ENCODE measurements at places on chromosomes 1 and 21.

DNA sequence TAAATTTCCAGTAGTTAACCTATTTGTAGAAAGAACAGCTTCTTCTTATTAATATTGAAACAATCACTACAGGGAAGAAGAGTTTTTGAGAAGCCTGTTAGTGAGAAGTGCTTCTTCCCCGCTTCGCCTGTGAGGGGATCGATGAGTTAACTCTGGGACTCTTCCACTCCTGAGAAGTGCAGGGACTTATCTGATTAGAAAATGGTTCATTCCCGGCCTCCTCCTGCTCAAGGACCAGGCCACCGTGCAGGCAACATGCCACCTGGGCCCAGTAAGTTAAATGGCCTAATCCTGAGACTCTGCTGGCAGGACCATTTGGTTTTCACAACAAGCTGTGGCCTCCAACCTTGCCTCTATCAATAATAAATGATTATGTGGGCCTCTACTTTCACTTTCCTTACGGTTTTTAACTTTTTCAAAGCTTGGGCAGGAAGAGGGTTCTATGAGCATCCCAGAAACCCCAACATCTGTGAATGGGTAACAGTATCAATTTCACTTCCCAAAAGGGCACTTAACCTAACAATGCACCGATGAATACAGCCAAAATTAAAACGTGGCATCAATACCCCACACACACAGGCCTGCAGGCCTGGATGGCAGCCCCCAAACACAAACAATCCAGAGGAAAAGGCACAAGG, 33.1 kb downstream of the SIPA1L2 start:
- DNase-seq = peak; percentile 15

DNA sequence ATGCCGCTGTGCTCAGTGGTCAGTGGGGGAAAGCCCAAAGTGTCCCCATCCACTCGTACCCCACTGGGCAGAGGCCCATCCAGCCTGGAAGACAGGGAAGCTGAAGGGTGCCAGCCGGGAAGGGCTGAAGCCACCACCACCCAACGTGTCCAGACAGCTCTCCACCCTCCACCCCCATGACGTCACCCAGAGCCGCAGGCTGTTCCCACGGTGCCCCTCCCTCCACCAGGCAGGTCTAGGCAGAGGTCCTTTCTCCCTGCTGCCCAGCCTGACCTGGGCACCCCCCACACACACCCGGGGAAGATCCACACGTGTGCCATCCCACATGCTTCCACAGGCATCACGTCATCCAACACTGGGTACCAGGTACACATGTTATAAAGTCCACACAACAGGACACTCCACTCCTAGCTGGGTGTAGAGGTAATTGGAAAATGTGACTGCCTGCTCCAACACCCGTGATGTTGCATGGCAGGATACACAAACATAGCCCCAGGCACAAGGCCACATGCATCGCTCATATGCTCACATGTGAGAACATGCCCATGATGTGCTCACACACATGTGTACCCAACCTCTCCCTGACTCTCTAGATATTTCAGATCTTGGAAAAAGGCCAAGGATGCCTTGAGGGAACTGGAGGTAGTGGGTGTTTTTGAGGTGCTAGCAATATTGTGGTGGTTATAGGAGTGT, 5.1 kb upstream of the ARHGAP30 start:
- no peak for DNase-seq

DNA sequence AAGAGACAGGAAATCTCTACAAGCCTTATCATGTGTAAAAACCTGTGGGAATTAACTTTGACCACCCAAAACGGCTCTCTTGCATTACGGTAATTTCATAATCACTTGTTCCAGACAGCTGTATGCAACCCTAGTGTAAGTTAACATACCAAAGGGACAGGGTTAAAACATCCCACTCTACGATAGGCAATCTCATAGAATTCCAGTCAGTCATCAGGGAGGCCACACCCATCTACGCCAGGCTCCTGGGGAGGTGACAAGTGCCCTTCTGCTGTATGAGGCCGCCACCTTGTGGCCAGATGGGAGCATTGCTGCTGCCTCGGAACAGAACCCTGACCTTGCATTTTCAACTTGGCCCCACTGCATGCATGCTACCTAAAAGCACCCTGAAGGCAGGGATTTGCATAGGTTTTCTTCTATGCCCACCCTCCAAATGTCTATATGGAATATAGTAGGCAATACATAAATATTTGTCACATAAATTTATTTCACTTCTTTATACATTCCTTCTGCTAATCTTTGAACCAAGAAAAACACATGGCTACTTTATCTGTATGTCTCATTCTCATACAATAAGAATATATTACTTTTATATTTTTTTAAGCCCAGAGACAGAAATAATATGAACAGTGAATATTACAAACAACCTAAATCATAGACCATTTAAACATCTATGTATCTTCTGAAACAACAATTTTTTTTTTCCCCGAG, 12.6 kb downstream of the HSF2BP start:
- peak; percentile 90 for DNase-seq

GRCh38 chr1:237858992-237859391, 31.7 kb downstream of the ZP4 start:
- DNase-seq = no peak

- DNase-seq = no peak
These were observed 22.7 kb downstream of the HTR6 start for GRCh38 chr1:19687414-19687813.

GRCh38 chr1:18978706-18979105, 22.2 kb upstream of the IFFO2 start:
- no peak for DNase-seq

GRCh38 chr1:58904299-58905125, 120.7 kb upstream of the JUN start:
- DNase-seq = no peak

DNA sequence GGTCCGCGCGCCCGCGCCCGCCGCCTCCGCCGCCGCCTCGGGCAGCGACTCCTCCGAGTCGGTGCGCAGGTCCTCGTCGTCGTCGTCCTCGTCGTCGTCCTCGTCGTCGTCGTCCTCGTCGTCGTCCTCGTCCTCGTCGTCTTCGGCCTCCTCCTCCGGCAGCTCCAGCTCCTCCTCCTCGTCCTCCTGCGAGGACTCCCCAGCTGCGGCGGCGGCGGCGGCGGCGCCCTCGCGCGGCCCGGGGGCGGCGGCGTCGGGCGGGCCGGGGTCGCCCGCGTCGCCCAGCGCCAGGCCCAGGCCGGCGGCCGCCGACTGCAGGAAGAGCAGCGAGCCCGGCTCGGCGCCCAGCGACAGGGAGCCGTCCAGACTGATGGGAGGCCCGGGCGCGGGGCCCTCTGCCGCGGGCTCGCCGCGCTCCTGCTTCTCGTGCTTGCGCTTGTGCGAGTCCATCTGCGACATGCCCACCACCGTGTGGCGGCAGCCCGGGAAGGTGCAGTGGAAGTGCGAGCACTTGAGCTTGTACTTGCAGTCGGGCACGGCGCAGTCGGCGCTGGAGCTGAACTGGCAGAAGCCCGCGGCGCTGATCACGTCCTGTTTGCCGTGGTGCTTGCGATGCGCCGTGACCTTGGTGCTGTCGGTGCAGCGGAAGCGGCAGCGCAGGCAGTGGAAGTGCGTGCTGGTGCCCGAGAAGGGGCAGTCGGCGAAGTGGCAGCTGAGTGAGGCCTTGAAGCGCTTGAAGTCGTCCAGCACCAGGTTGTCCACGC, 157.3 kb downstream of the CASZ1 start:
- DNase-seq = no peak

GRCh38 chr1:109148987-109149561, 35.2 kb downstream of the ELAPOR1 start:
- peak; percentile 26 for DNase-seq
